ENCODE measurements at places on chromosomes 1 and 21. TPM values are rescaled to one million over a fixed set of nuclear protein-coding genes. Genes with fewer than 3 reads are reported as not detected.

Gene NUF2
- not detected for total RNA-seq

Gene HPDL
- not detected for total RNA-seq

Gene FAM167B
- 2.6 TPM for total RNA-seq

Gene UTS2
- not detected for total RNA-seq

Gene ANGPTL3
- total RNA-seq = not detected

Gene TBCE
- total RNA-seq = 20.5 TPM

Gene TSACC
- total RNA-seq = not detected

Gene FCRL6
- total RNA-seq = not detected

Gene ASCL5
- total RNA-seq = not detected

Gene SYCP1
- not detected for total RNA-seq

Gene MTHFR
- total RNA-seq = 43.6 TPM

Gene SPATA45
- 0.56 TPM for total RNA-seq

Gene RYR2
- 1,134 TPM for total RNA-seq

Gene OPRD1
- total RNA-seq = not detected

Gene KIF26B
- 6.2 TPM for total RNA-seq

Gene TEDDM1
- total RNA-seq = not detected

Gene DPH5
- total RNA-seq = 39.9 TPM

Gene TMEM61
- total RNA-seq = not detected

Gene C4BPB
- total RNA-seq = not detected

Gene MPZ
- total RNA-seq = 1.1 TPM

Gene ACKR1
- 15.0 TPM for total RNA-seq

Gene LCE3E
- not detected for total RNA-seq

Gene LRRC53
- total RNA-seq = not detected

Gene BCAR3
- total RNA-seq = 36.0 TPM

Gene GGPS1
- 35.3 TPM for total RNA-seq

Gene FCGR3B
- 5.5 TPM for total RNA-seq

Data from heart right ventricle (tissue), 16 donors.